ENCODE measurements at places on chromosomes 6 and 20.

- no peak for DNase-seq
Measured at GRCh38 chr6:27213544-27214125, 33.9 kb upstream of the PRSS16 start.

GRCh38 chr20:47459344-47460073 lies 42.2 kb upstream of the NCOA3 start:
- no peak for DNase-seq

- DNase-seq = no peak
Measured at GRCh38 chr6:5517796-5518195, 256.5 kb downstream of the FARS2 start.

- DNase-seq = no peak
Measured at GRCh38 chr6:149861603-149862423, 2.3 kb downstream of the LRP11 start.

- DNase-seq = no peak
Measured at GRCh38 chr6:129748212-129748900, 38.4 kb upstream of the ARHGAP18 start.

DNA sequence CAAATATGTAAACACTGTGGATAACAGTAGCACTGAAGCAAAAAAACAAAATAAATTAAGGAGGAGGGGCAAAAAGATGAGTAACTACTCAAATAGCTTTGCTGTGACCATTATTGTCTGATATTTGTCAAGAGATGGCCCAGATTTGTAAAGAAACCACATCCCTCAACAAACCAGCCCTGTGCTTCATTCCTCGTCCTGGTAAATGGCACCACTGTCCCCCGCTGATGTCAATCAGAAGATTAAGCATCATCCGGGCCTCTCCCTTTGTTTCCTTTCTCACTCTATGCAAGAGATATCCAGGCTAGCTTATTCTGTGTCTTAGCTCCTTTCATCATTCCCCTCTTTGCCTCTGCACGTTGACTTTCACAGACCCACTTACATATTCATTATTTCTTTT lies 259.0 kb downstream of the SYNE1 start:
- no peak for DNase-seq

DNA sequence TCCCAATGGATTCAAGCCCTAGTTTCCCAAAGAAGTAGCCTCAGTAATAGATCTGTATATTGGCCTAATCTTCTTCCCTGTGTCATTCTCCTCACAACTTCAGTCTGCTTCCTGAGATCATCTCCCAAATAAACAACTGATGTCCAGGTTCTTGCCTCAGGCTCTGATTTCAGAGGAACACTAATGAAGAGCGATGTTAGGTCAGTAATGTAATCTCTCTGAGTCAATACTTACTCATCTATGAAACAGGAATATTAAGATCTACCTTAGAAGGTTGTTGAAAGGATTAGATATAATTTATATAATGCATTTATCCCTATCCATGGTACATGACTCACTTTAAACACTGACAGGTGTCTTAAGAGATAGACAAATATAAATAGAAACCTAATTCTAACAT lies 246.0 kb upstream of the FLRT3 start:
- no peak for DNase-seq

- DNase-seq = no peak
Measured at GRCh38 chr20:33746325-33746998, 14.7 kb downstream of the ZNF341 start.

Measured in activated B cell treated with CpG ODN at 0.5 μM for 24 hours (primary cell).